Kidney epithelial cell (primary cell): ENCODE measurements at places on chromosomes 1 and 21. TPM values are rescaled to one million over a fixed set of nuclear protein-coding genes. Genes with fewer than 3 reads are reported as not detected.

KRTAP19-1 gene
- total RNA-seq: not detected in 2 replicates

EFHD2 gene
- total RNA-seq: 54.6 and 63.3 TPM in 2 replicates

RPTN gene
- total RNA-seq: not detected in 2 replicates

FAM72B gene
- total RNA-seq: 0.82 and 1.5 TPM in 2 replicates

PYHIN1 gene
- total RNA-seq: not detected in 2 replicates

DNA sequence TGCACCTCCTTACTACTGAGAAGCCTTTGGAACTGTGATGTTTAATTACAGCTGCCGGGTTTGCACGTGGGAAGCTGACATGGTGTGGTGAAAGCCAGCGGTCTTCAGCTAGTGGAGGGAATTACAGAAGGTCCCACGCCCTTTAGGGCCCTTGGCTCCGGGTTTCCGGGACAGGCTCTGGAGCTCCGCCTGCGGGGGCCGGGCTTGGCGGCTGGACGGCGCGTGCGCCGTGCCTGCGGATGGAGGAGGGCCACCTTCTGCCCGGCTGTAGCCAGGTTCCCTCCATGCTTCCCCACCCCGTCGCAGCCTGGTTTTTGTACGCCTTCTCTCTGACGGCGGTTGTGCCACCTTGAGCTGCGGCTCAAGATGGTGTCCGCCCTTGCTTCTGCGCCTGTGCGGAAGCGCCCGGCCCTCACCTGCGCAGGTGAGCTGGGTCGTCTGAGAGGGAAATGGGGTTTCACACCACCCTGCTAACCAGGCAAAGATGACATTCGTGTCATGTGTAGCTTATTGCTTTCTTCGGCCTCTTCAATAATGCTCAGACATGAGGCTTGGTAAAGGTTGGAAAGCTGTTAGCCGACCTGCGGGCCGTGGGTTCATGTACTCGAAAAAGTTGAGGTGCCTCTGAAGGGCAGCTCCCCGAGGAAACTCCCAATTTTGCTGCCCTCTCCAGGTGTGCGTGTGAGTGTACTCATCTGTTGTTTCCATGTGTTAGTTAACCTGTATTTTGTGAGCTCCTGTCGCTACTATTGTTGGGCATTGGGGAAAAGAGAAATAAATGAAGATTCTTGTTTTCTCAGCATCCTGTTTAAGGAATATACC is 36.6 kb upstream of the OPRD1 start:
- DNase-seq: no peak

GRCh38 chr1:208766832-208767231 is 522.6 kb upstream of the PLXNA2 start:
- no peak for DNase-seq

DNA sequence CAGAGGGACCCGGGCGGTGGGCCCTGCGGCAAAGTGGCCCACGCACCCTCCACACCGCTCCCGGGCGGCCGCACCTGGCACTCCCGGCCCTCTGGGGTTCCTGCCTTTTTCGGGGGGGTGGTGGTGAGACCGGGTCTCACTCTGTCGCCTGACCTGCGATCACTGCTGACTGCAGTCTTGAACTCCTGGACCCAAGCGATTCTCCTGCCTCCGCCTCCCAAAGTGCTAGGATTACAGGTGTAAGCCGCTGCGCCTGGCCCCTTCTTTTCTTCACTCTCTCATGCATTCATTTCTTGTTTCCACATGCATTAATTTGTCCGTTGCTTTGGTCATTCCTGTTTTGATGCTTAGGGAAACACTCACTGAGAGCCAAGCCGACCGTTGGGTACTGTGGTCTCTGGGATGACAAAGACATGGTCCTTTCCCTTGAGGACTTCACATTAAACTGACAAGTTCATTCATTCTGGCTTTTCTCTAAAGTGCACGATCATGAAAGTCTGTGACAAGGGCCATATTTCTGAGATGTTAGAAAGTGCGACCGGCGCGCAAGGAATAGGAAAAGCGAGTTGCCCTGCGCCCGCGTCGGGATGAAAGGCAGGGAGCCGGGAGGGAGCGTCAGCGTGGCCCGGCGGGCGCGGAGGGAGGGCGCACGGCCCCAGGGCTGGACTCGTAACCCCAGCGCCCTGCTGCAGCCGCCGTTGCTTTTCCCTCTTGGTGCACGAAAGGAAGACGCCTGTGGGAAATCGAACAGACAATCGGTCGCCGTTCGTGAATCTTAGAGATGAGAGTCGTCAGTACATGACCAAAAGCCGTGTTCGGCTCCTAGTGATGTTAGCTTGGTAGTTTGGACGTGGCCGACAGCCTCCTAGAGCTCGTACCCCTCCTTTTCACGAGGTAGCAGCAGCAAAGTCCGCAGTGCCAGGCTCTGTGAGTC is 1.0 kb upstream of the MCOLN2 start:
- DNase-seq: no peak

DNA sequence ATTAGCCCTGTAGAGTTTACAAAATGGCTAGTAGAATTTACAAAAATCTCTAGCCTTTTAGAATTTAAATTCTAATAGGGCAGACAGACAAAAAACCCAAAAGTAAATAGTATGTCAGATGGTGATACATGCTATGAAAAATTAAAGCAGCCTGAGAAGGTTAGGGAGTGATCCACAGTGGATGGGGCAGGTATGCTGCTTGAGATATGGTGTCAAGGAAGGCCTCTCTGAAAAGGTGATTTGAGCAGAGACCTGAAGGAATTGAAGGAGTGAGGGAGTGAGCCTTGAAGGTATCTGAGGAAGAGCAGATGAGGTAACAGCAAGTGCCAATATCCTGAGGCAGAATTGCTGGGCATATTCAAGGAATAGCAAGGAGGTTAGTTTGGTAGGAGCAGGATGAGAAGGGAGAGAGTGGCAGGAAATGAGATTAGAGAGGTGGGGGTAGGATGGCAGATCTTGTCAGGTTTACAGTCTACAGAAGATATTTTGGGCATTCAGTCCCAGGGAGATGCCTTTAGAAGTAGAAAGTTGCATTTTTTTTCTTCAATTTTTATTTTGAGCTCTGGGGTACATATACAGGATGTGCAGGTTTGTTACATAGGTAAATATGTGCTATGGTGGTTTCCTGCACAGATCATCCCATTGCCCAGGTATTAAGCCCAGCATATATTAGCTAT is 40.8 kb upstream of the DPH5 start:
- DNase-seq: no peak

DNA sequence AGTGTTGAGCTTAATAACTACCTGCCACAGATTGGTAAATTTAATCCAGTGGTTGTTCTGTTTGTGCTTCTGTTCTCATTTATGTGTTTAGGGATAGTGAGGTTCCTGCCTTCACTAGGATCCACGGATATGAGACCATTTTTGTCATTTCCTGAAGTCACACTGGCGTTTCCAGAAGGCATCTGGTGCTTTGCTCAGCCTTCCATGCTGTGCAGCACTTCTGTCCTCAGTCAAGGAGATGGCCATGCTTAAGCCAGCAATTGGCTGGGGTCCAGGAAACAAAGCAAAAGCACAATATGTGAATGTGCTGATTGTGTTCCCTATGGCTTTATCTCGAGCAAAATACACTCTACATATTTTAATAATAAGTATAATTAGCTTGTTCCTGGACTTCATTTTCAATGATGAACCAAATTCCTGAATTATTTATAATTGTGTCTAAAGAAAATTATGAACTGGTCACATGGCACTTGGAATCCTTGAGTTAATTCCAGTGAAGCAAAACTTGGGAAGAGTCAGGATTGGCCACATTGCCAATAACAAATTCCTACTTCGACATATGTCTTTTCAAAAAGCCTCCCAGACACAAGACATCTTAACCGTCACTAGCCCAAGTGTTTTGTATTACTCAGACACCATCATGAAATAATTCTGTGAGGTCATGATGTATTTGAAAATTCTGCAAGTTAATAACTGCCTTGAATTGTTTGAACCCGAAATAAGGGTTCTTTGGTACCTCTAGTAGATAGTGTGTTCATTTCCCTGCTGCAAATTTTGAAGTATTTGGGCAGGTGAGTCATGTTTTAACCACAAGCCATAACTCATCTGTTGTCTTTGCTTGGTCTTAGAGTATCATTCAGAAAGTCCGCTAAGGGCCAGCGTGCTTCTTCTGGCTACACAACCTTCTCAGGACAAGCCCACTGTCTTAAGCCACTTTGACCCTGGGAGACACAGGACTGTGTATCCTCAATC is 412.4 kb downstream of the DISC1 start:
- no peak for DNase-seq

GRCh38 chr1:53408755-53409129 is 50.5 kb upstream of the DMRTB1 start:
- no peak for DNase-seq

- no peak for DNase-seq
These were observed 20.0 kb downstream of the NOL9 start for GRCh38 chr1:6534248-6534822.

GRCh38 chr1:60596791-60597750 is 485.3 kb upstream of the NFIA start:
- DNase-seq: no peak

- DNase-seq: no peak
These were observed 184.6 kb upstream of the DUSP10 start for GRCh38 chr1:221926441-221926840.

- no peak for DNase-seq
These were observed 46.0 kb upstream of the LRIG2 start for GRCh38 chr1:113027007-113027406.
